ENCODE measurements at places on chromosomes 13 and 19. TPM values are rescaled to one million over a fixed set of nuclear protein-coding genes. Genes with fewer than 3 reads are reported as not detected.

LRG1 gene
- 0.19 TPM for total RNA-seq

KLK8 gene
- total RNA-seq: 0.46 TPM

DNA sequence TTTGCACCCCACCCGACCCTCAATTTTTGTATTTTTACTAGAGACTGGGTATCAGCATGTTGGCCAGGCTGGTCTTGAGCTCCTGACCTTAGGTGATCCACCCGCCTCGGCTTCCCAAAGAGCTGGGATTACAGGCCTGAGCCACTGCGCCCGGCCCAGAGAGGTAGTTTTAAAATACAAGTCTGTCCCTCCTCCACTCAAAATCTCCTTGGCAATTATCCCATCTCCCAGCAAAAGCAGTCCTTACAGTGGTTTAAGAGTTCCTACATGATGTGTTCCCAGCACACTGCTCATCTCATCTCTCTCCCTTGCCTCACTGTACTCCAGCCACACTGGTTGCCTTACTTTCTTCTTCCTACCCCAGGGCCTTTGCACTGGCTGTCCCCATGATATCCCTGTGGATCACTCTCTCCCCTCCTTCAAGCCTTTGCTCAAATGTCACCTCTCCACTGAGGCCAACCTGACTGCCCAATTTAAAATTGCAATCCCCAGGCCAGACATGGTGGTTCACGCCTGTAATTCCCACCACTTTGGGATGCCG, 24.3 kb downstream of the LRFN3 start:
- DNase-seq: no peak

DNA sequence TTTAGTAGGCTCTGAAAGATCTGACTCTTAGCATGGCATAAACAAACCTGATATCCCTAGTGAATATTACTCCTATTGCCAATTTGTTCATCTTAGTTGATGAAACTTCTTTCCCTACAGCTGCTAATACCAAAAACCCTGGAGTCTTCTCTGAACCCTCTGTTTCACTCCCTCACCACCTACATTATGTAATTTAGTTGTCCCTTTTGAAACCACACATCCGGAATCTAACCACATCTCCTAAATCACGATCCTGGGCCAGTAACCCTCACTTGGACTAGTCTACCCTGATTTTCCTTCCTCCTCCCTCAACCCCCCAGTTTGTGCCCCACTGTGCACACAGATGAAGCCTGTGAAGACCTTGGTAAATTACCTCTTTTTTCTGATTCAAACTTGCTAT, 1.2 kb downstream of the ZNF256 start:
- no peak for DNase-seq

GRCh38 chr19:32661318-32661717, 13.7 kb downstream of the ANKRD27 start:
- DNase-seq: no peak
